Stimulated activated memory B cell treated with anti-CD40 and anti-IgM and Interleukin-4, amounts not matched to agents 10 μg/mL and 1 μg/mL and 100 μg/mL, for 72 hours (primary cell): ENCODE measurements at places on chromosomes 1 and 21.

DNA sequence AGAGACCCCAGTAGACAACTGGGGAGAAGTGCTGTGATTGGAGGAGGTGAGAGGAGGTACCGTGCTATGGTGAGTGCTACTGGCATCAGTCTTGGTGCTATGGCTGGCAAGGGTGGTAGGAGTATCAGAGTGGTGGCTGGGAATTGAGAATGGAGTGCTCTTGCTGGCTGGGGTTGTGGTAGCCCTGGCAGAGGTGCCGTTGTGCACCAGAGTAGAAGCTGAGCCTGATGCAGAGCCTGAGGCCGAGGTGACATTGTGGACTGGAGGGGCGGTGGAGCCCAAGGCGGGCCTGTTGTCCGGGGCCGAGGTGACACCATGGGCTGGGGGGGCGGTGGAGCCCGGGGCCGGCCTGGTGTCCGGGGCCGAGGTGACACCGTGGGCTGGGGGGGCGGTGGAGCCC is 14.6 kb downstream of the TRIM46 start:
- no peak for ATAC-seq

GRCh38 chr21:27406300-27407009 is 439.6 kb upstream of the ADAMTS5 start:
- no peak for ATAC-seq

- ATAC-seq, result no peak
Observed at GRCh38 chr1:57470036-57470435, 46.2 kb upstream of the DAB1 start.

DNA sequence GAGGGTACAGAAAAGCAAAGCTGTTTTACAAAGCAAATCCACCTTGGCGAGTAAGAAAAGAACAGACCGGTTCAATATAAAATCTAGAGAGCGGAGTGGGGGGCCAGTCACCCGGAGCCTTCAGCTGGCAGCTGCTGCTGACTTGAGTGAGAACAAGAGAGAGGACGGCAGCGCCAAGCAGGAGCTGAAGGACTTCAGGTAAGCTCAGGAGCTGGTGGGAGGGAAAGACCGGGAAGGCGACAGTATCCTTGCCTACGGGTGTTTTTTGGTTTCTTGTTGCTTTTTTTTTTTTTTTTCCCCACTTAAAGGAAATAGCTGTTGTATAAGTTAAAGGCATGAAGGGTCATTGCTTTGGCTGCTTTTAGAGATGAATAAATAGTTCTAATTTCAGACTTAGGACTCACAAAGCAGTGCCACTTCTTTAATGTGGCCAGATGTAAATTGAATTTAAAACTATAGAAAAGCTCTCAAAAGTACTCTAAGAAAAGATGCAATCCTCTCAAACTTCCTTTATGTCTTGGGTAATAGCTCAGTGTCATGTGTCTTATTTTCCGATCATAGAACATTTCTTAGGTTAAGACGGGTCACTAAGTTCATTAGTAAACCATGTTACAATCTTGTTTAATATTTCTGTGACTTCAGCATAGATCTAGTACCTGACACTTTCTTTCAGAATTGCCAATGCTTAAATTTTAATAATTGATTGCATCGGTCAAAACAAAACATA is 82.8 kb downstream of the PRDM2 start:
- ATAC-seq, result no peak

DNA sequence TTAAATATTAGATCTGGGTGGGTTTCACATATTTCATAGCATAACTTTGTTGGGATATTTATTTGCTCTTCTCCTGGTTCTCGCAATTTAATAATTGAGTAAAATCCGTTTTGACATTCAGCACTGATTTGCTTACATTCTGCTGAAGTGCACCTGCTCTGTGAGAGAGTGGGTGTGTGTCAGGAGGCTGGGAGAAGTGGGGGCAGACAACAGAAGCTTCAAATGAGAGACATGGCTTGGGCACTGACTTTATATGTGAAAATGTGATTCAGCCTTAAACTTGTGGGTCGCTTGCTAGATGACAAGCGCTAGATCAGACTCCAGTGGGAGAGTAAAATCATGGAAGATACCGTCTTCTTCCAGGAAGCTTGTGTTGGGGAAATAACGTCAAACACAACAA is 32.4 kb upstream of the KCNA2 start:
- no peak for ATAC-seq
